ENCODE measurements at places on chromosomes 7 and 10.

- DNase-seq = no peak
These were observed 171.8 kb downstream of the PRKAG2 start for GRCh38 chr7:151704960-151705635.

DNA sequence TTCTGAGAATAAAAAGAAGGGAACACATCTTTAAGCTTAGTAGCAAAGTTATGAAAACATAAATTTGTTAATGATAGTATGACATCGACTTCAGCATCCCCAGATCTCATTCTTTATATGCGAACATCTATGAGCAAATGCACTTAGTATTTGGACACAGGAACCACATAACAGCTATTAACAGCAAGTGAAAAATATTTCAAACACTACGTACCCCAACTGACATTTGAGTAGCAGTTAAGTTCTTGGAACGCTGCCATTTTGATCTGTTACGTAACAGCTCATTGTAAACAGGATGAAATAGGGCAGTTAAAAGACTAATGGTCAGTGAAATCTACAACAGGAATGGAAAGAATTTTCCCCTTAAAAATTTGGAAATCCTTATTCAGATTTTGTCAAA lies 428.9 kb downstream of the TNS3 start:
- peak; percentile 51 for DNase-seq

- DNase-seq = no peak
These were observed 93.9 kb downstream of the CCDC3 start for GRCh38 chr10:12907656-12908055.

GRCh38 chr7:41809529-41809939 lies 106.6 kb upstream of the INHBA start:
- DNase-seq = no peak

DNA sequence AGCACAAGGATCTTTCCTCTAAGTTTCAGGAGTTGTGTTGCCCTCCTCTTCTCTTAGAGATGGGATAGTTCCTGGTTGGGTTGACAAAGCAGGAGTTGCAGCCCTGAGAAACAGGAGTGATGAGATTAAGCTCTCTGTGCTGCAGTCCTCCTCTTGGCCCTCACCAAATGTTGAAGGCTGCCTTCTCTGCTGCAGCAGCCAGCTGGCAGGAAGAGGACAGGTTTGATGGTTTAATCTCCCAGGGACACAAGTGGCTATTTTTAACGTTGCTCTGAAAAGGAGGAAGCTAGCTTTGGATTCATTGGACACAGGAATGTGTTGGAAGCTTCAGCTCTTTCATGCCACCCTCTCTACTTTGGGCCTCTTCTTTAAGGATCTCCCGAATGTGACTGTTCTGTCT lies 9.4 kb downstream of the STRIP2 start:
- DNase-seq = no peak

- DNase-seq = no peak
These were observed 157.0 kb downstream of the TMEM26 start for GRCh38 chr10:61296161-61296560.

DNA sequence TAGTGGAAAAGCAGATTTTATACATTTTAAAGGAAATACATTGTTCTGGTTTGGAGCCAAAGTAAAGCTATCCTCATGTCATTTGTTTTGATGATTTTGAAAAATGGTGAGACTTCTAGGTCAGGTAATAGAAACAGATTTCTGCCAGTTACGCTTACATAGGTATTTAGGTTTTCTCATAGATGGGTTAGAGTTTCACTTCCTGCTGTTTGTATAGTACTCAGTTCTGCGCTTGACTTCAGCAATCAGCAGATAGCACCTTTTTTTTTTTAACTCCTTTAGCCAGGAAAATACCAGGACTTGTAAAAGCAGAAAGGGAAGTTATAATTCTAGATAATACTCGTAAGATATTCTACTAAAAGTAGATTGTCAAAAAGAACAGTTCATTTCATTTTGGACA lies 209.8 kb upstream of the POM121L12 start:
- DNase-seq = no peak

DNA sequence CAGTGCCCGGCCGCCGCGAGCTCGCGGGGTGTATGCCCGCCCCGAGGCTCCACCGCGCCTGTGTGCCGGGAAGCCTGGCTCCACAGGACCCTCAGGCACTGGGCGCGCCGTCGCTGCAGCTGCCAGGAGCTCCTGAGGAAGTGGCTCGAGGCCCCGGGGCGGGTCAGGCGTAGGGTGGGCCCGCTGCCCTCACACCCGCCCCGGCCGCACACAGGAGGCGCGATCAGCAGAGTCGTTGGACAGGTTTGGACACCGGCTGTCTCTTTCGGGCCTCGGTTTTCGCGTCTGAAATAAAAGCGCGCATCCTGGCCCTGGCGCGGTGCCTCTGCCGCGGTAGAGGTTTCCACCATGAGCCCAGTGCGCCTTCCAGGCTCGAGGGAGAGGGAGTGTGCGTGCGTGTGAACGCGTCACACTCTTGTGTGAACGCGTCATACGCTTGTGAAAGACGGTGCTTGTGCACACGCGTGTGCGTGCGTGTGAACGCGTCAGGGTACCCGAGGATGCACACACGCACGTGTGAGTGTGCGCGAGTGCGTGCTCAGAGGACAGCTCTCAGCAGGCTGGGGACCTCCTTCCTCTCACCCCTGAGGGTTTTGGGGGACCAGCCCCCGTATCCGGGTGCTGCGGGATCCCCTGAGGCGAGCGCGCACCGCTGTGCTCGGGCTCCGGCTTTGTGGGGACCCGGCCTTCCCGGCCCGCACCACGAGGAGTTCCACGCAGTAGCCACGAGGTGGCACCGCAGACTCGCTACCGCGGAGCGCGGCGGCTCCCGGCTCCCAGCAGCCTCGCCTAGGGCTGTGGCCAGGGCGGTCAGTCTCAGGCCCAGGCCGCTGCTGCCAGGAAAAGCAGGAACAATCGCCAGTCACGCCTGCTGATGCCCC lies 83.8 kb downstream of the BMS1 start:
- DNase-seq = peak; percentile 41

DNA sequence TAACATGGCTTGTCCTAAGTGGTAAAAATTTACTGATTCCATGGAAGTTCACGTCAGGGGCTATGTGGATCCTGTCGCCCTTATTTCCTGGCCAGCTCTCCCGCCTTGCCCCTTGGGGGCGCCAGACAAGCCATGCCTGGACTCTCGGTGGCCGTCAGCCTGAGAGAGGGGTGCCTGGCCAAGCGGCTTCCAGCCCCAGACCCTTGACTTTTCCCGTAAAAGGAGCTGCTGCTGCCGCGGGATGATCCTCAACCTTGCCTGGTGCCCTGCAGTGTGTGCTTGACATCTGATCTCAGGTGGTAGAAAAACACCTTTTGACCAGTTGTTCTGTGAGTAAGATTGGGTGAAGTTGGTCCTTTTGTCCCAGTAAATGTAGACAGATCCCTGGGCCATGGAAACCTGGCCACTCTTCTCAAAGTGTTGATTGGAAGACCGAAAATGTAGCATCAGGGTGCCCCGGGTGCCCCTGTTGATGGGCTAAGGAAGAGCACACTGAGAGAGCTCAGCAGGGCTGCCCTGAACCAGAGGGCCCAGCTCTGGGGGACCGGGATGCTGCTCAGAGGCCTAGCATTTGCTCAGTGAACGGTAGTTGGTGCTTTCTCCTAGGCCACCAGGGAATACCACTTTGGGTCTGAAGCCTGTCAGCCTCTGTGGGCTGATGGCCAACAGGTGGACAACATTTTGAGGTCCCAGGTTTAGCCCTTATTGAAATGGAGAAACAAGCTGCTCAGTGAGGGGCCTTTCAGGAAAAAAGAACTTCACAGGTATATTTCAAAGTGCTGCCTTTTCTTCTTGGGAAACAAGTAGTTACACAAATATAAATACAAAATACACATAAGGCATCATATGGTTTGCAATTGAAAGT lies 162.5 kb downstream of the LRMDA start:
- DNase-seq = no peak
